ENCODE measurements at places on chromosomes 6 and 20.

- DNase-seq: peak; percentile 61
Measured at GRCh38 chr6:26401987-26402658, at the start of gene BTN3A1. BTN3A1 (plus strand) TSS chr6:26402275; CDS start chr6:26405564, 3,289 bp downstream.

GRCh38 chr6:129567374-129567773, 142.6 kb downstream of the ARHGAP18 start:
- no peak for DNase-seq

- DNase-seq: peak; percentile 75
Measured at GRCh38 chr6:3610206-3610605, 141.3 kb downstream of the PXDC1 start.

GRCh38 chr6:138307816-138308730, 69.6 kb upstream of the SMIM28 start:
- no peak for DNase-seq

- DNase-seq: no peak
Measured at GRCh38 chr6:117771403-117771802, 96.1 kb downstream of the NUS1 start.

- DNase-seq: no peak
Measured at GRCh38 chr6:157094038-157094437, 229.3 kb downstream of the TMEM242 start.

- no peak for DNase-seq
Measured at GRCh38 chr6:141492521-141493284, 640.0 kb upstream of the GJE1 start.

DNA sequence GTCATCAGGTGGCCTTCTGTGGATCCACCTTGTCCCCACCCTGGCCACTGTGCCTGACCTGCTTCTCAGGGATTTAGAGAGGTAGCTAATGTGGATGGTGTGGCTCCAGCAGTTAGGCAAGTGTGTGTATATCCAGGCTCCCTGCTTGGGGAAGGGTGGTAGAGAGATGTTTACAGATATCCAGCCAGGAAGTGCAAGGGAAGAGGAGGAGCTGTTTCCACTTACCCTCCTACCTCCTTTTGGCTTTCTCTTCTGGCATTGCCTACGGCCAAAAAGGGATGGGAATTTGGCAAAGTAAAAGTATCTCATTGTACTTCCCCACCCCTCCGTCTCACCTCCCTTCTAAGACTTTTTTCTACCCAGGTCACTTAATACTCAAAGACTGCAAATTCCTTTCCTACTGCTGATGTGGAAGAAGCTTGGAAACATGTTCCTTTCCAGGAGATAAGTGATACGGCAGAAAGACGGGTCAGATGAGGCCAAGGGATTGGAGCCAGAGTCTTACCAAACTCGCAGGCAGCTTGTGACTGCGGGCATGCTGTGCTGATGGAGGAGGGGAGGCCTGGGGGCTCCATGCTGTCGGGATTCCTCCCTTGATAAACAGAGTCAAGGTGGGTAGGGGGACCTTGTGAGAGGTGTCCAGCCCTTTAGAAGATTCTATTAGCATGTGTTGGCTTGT, 253.4 kb downstream of the PRL start:
- DNase-seq: no peak

DNA sequence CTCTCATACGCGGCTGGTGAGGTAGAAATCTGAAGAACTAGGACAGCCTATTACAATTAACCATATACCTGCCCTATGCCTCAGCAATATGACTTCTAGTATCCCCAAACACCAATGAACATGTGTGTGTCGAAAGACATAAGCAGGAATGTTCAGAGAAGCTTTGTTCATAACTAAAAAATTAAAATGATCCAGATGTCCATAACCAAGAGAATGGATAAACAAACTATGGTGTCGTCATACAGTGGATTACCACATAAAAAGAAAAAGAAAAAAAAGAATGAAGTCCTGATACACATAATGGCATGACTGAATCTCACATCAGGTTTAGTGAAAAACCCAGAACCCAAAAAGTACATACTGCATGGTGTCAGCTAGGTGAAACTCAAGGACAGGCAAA, 73.9 kb downstream of the MDN1 start:
- DNase-seq: no peak

- no peak for DNase-seq
Measured at GRCh38 chr6:143400258-143401067, 50.0 kb downstream of the ADAT2 start.

- DNase-seq: no peak
Measured at GRCh38 chr6:108746836-108747575, 101.2 kb upstream of the ARMC2 start.

- DNase-seq: no peak
Measured at GRCh38 chr20:48159145-48160008, 374.1 kb upstream of the SULF2 start.

GRCh38 chr20:48926821-48927220, 5.3 kb downstream of the ARFGEF2 start:
- no peak for DNase-seq

DNA sequence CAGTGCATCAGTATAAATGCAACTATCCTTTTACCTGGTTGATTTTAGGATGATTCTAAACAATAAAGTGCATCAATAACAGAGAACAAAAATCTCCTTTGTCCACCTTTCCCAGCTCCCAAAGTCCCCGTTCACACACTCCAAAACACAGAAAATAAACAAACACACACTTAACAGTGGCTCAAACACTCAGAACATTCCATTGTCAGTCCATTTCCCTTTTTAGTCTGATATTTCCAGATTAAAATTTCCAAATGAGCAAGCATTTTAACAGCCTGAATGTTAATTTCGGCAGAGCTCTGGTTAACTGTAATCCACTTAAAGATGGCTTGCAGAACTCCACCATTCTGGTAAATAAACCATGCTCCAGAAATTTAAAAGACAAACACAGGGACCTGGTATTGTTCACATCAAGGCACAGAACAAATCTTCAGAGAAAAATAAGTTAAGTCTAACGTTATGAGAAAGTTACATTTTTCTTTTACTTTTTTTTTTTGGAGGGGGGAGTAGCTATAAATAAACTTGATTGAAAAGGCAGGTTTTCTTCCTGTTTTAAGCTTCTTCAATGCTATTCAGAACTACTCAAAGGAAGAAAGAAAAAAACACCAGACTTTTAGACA, 100.8 kb downstream of the DST start:
- DNase-seq: no peak

DNA sequence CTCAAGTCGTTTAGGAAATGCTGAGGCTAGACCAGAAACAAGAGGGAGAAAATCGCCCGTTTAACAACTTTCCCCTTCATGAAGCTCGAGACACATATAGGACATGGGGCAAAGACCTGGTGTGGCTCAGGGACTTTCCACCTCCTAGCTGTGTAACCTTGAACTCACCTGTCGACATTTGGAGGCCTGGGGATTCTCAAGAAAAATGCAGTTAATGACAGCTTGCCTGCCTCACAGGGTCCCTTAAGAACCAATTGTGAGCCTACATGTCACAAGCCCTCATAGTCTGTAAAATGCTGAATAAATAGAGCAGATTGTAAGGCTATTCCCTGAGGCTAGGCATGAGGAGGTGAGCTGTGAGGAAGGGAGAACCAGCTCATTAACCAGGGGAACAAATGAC, 35.1 kb downstream of the MGME1 start:
- no peak for DNase-seq

DNA sequence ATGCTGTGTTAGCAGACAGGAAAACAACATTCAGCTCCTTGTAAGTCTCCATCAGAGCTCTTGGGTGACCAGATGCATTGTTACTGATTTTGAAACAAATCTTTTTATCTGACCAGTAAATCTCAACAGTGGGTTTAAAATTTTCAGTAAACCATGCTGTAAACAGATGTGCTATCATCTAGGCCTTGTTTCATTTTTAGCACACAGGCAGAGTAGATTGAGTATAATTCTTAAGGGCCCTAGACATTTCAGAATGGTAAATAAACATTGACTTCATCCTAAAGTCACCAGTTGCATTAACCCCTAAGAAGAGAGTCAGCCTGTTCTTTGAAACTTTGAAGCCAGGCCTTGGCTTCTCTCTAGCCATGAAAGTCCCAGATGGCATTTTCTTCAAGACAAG, 237.2 kb upstream of the BMP2 start:
- no peak for DNase-seq

DNA sequence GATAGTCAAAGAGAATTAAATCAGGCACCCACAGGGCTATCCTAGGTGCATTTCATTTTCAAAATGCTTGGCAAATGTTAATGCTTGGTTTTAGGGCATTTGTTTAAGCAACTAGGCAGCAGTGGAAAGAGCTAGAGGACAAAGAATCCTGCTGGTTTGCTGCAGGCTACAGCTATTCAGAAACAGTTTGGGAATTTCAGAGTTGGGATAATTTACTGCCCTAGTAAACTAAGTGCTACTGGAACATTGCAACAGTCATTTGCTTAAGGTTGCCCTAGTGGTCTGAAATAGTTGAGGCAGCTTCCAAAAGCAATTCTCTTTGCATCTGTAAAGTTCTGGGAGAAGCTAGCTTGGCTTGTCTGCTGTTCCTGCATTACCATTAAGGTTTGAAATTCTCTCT, 312.7 kb downstream of the LAMA2 start:
- DNase-seq: no peak

DNA sequence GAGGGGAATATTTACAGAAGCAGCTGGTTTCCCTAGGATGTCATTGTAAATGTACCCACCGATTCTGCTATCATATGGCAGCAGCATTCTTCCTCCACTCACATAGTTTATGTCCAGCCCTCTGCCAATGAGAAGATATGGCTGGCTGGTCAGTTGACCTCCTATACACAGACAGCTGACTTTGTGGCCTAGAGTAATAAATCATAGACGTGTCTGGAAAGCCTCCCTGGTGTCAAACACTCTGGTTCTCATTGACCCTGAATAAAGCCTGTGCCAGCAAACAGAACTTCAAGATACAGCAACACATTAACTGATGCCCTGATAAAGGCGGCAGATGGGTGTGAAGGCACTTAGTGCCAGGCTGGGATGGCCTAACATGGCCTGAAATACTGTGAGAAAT, 52.6 kb downstream of the GPR63 start:
- no peak for DNase-seq

DNA sequence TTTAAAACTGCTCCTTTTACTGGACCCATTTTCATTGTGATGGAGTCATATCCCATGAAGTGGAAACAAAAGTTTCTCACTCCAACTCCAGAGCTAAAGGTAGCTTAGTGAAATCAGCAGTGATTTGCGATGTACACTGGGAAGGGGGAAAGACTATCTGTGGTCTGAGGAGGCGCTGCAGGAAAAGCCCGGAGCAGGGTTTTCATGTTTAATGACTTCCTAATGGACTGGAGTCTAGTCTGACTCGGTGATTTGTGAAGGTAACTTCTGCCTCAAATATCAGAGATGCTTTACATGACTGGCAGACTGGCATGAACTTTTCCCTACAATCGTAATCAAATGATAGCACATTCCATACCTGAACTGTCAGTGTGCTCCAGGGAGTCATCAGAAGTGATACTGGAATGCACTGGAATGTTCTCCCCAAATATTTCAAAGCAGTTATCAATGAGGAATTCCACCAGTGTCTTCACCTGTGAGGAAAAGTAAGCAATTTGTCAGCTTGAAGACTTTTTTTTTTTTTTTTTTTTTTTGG, 7.0 kb downstream of the TAGAP start:
- no peak for DNase-seq

GRCh38 chr6:158938811-158939254, 61.2 kb downstream of the RSPH3 start:
- no peak for DNase-seq

- DNase-seq: no peak
Measured at GRCh38 chr6:90347411-90347851, 50.8 kb upstream of the BACH2 start.

GRCh38 chr6:145583753-145584152, 151.6 kb downstream of the EPM2A start:
- DNase-seq: no peak

DNA sequence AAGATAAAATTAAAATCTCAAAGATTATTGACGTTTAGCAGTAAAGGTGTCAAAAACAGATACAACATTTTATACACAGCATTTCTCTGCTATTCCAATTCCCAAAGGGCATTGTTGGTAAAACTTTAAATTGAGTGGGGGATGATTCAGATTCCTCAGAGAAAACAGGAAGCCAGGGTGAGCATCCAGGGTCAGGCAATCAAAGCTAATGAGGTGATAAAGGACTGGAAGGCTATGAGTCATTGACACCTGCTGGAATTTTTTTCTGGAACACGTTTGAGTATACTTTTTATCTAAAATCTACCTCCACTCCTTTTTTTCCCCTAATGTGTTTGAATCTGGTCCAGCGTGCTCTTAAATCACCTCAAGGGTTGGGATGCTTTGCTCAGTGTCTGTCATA, 52.2 kb downstream of the FKBP1C start:
- DNase-seq: no peak

GRCh38 chr6:105982761-105983540, 103.2 kb upstream of the PRDM1 start:
- no peak for DNase-seq

- no peak for DNase-seq
Measured at GRCh38 chr6:41594326-41594725, 43.9 kb upstream of the MDFI start.

DNA sequence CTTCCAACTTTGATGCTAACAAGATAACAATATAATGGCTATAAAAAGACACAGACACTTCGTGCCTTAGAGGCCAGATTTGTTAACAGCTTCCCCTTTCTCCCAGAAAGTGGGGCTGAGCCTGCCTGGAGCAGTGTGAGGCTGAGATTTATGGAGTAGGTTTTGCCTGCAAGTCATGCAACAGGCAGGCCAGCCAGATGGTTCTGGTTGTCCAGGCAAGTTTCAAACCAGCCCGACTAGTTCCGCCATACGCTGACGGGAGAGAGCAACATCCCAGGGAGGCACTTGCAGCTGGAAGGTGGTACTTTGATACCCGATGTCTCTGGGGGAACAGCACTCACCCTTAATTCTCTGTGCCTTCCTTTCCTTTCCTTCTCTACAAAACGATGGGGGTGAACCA, 81.3 kb upstream of the NAA20 start:
- no peak for DNase-seq

DNA sequence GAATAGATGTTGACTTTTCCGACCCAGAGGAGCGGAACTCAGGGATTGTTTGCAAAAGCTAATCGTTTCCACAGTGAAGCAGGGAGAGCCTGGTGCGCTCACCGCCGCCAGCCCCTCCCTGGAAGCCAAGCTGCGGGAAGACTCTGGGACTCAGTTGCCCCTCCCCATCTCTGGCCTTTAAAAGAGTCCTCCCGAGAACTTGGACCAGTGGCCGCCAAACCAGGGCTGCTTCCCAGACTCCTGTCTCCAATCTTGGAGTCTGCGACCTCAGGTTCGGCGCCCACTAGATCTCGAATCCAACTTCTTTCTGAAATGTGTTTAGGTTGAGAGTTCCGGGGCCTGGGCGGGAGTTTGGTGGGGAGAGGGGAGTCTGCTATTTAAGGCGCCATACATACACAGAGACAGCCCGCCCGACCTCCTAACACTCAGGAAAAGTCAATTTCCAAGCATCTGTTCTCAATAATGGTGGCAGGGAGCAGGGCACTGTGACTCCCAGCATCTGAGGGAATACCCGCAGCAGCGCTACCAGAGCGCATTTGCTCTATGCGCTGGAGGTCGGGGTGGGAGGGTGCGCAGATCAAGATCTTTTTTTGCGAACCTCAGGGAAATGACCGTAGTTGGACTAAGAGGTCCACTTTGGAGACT, 800 bp upstream of the GRIK2 start:
- no peak for DNase-seq

GRCh38 chr6:52603000-52603795, 26.3 kb upstream of the TRAM2 start:
- DNase-seq: peak; percentile 50

All from HTR-8/SVneo (cell line).